ENCODE measurements at places on chromosomes 1 and 21.

DNA sequence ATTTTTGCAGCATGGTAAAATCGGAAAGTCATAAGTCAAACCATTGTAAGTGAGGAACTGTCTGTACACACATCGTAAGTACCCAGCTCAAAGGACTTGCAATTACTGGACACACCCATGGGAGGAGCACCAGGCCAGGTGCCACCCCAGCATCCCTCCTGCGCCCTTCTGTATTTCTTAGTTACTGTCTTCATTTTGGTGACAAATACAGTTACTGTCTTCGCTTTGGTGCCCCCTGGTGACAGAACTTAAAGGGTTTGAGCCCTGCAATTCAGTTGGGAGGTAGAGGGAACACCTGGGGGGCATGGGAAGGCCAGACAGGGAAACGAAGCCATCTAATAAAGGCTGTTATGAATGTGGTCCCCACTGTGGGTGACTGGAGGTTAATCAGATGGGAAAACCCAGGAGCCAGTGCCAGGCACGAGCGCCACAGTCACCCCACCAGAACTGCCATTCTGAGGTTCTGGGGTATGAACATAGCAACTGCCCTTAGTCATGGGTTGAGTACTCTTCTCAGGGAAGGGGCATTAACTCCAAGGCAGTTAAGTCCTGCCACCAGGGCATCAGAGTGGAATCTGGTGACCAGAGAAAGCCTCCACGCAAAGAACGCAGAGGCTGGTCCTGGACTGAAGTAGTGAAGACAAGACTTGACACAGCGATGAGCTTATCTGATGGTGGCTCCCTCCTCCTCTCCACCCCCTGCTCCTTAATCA lies 612.9 kb downstream of the PTPRU start:
- DNase-seq: no peak

DNA sequence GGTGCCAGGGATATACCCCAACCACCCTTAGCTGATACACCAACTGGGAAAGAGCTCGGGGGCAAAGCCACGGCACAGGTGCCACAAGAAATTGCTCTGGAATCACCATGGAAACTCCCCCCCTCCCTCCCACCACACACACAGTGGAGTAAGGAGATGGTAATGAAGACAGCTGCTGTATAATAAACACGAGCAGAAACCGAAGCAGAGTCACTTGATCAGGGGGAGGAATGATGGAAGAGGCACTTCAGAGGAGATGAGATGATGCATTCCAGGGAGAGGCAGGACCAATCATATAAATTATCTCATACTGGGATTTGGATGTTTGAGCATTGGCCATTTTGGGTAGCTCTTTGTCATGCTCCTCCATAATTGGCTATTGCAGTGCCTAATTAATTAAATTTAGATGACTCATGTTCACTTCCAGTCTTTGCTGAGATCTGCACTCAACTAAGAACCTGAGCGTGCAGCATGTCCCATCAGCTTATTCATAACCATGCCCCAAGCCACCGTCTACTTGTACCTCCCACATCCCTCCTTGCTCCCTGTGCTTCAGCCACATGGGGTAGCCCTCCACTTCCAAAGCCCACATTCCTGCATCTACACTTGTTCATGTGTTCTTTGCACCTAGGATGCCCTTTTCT lies 189.5 kb downstream of the ZSCAN20 start:
- no peak for DNase-seq

GRCh38 chr1:232432313-232432712 lies 197.6 kb downstream of the SIPA1L2 start:
- no peak for DNase-seq

- DNase-seq: no peak
These were observed 6.7 kb upstream of the WASF2 start for GRCh38 chr1:27496604-27497155.

- DNase-seq: no peak
These were observed 4.3 kb downstream of the IL22RA1 start for GRCh38 chr1:24138476-24139221.

GRCh38 chr1:165851034-165851658 lies 23.7 kb downstream of the UCK2 start:
- no peak for DNase-seq

GRCh38 chr21:29056538-29057050 lies 16.9 kb downstream of the CCT8 start:
- DNase-seq: no peak

DNA sequence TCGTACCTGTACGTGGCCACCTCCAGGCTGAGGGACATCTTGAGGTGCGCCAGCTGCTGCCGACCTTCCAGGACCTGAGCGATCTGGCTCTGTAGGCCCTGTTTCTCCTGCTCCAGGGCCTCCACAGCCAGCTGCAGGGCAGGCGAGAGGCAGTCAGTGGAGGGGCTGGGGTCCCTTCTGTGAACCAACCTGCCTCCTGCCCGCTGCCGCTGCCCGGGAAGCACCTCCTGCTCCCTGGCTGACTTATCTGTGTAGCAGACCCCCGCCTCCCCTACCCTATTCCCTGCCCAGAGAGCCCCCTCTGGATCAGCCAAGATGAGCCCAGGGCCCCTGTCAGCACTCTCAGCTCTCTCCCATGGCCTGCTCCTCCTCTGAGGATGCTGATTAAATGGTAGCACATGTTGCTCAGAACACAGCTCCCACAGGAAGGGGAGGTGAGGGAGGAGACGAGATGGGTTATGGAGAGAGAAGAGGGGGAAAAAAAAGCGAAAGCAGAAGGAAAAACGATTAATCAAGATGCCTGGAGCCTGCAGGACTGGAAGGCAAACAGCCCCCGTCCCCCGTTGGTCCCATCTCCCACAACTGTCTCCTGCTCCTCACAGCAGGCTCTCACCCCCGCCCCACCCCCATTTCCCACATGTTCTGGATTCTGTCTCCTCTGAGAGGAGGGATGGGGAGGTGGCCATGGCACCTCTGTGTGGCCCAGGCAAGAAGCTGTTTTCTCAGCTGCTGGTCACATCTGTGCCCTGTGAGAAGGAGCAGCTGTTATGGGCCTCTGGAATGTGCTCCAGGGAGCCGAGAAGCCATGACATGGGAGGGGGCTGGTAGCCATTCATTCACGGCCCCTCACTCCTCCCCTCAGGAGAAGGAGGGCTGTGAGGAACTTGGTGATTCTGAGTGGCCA lies 1.7 kb downstream of the NES start:
- no peak for DNase-seq

Measured in activated naive CD4-positive, alpha-beta T cell (primary cell).